HuH-7 (cell line): ENCODE measurements at places on chromosomes 7 and 10.

DNA sequence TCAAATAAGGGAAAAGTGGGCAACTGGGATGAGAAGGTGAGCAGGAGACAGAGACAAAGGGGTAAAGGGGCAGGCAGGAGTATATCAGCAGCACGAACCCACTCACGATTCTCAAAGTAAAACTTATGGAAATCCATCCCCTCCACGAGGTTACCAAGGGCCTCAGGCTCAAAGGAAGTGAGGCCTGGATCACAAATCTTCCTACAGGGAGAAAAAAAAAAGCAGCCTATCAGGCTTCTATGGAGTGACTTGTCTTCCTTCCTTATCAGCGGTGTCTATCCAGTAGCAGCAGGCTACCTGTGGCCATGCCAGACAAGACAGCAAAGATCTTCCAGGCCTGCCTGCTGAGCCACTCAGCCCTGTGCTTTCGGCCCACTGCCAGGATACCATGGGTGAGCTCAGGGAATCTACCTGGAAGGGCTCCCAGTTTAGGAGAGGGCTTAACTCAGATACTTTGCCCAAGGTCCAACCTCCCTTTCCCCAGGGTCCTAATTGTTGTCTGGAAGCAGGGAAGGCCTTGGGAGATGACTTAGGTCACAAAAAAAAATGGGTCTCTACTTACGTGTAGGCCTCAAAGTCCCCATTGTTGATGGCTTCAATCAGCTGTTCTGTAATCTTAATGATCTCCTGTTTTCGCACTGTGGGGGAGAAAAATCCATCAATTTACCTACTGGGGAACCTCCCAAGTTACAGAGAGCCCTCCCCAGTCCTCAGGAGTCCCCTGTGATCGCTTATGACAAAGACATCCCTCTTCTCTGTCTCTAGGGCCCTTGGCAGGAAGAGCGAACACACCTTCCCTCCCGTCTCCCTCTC is 5.7 kb upstream of the NDST2 start:
- DNase-seq: no peak

DNA sequence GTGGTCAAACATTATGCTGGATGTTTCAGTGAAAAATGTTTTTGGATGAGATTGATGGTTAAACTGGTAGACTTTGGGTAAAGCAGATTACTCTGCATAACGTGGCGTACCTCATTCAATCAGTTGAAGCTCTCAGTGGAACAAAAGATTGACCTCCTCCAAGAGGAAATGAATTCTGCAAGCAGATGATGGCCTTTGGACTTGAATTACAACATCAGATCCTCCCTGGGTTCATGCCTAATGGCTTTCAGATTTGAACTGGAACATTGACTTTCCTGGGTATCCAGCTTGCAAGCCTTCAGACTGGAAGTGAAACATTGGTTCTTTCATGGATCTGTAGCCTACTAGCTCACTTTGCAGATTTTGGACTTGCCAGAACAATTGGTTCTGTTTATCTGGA is 169.3 kb upstream of the MALRD1 start:
- DNase-seq: peak; percentile 30

- DNase-seq: no peak
These were observed 1013.2 kb upstream of the PHF14 start for GRCh38 chr7:9960460-9960859.

- DNase-seq: no peak
These were observed 19.3 kb downstream of the SPAG6 start for GRCh38 chr10:22364407-22365140.

DNA sequence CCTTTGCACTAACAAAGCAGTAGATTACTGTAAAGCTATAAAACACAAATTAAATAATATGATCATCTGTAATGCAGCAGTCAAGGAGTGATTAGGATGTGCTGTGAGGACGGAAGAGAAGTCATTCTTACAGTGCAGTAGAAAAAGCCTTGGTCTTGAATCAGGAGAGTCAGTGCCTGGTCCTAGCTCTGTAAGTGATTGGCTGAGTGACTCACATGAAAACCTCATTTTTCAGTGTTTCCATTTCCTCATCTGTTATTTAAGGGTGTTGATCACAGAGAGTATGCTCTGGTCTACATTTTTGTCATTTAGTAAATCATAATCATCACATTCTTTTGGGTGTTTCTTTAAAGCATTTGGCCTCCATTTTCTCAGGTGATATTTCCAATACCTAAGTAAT is 717.8 kb downstream of the LRMDA start:
- DNase-seq: no peak

GRCh38 chr10:44325596-44326307 is 59.1 kb downstream of the CXCL12 start:
- DNase-seq: no peak

DNA sequence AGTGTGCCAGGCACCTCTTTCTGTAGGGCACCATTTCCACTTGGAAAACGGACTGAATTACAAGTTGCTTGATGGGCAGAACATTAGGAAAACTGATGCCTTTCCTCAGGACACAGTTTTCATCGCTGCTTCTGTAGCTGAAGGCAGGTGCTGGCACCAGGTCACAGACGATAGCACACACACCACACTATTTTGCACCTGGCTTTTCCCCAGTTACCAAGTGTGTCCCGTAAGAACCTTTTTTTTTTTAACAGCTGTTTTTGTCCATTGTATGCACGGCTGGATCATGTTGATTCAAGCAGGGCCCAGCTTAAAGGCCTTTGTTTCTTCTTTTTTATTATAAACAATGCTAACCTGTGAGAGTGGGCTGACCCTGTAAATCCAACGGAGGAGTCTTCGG is 1.3 kb upstream of the GET4 start:
- no peak for DNase-seq

GRCh38 chr7:90624225-90624911 is 28.2 kb downstream of the CDK14 start:
- no peak for DNase-seq

DNA sequence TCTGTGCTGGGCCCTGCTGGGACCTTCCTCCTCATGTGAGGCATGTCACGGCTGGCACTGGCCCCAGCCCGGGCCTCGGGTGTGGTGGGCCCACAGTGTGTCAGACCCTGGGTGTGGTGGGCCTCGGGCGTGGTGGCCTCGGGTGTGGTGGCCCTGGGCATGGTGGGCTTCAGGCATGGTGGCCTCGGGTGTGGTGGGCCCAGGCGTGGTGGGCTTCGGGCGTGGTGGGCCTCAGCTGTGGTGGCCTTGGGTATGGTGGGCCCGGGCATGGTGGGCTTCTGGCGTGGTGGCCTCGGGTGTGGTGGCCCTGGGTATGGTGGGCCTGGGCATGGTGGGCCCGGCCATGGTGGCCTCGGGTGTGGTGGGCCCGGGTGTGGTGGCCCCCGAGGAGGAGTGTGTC is 40.4 kb downstream of the NKX6-2 start:
- no peak for DNase-seq

- DNase-seq: no peak
These were observed 542.4 kb upstream of the DPP6 start for GRCh38 chr7:153509768-153510167.

DNA sequence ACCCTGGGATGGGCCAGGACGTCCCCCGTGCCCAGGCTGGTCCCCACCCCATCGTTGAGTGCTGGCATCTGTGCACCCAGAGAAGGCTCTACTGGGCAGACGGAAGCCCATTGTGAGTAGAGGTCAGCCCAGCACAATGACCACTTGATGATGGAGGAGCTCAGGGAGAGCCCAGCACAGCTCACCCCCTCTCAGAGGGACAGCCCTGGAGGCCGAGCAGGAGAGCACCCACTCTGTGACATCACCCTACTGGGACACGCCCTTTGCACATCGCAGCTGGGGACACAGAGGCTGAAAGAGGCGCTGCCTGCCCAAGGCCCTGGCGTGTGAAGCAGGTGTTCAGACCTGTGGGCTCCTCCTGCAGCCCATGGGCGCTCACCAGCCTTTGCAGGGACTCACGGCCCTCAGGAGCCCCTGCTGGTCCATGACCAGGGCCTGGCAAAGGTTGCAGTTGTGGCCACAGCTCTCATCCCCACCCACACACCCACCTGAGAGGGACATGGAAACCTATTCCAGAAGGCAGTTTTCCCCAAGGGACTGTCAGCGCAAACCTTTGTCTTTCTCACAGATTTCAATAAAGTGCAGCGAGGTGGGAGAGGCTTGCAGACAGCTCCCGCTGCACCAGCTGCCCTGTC is 67.2 kb upstream of the PPP2R2D start:
- no peak for DNase-seq

- DNase-seq: no peak
These were observed 203.5 kb upstream of the RNF32 start for GRCh38 chr7:156437021-156437614.

GRCh38 chr7:24442170-24442777 is 131.0 kb upstream of the PALS2 start:
- DNase-seq: no peak

DNA sequence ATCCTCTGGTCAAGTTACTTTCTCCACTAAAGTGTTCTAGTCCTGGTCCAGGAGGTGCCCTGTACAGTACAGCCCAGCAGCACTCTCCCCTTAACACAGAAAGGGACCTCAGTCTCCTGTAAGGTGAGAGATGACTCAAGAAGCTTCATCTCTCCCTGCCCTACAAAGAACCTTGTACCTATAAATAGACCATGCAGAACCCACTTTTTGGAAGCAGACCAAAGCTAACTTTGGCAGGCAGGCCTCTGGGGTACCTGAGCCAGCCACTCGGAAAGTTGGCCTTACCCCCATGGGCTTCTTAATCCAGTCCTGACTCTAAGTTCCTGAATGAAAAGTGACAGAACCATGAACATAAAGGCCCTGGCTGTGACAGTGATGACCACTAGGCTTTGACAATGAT is 454.8 kb downstream of the KCNMA1 start:
- DNase-seq: no peak

DNA sequence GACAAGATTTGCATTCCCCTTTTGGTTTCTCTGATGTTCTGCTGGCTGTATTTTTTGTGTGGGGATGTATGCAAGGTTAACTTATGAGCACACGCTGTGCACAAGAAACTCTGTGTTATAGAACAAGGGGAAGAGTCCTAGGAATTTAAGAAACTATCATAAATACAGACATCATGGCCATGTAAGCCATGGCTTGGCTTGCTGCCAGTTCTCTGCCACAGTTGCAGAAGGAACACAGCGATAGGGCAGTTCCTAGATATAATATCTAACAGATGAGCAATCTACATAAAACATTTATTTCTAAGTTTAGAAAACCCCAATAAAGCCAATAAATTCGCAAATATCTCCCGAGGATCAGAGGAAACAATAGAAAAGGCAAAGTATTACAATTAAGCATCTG is 153.3 kb downstream of the LRRTM3 start:
- DNase-seq: no peak

DNA sequence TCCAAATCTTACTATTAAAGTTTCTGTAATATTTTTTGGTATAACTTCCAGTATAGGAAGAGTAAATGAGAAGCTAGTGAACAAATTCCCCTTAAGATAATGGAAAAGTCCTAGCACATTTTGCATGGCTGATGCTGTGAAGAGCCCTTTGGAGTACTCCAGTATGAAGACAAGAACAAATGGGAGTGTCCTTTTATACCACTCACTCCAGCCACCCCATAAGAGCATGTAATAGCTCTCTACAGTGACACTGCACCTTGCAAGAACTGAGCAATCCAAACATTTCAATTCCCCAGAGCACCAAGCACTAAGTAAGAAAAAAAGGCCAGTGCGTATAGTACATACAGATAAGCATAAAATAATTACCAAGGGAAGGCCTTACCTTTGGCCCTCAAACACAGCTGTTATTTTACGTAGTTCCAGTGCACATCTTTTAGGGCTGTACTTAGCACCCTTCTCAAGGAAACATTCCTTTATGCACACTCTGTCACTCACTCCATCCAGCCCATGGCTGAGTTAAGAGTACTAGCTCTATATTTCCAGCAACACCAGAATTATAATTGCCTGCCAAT is 135.4 kb downstream of the ST7 start:
- DNase-seq: no peak

DNA sequence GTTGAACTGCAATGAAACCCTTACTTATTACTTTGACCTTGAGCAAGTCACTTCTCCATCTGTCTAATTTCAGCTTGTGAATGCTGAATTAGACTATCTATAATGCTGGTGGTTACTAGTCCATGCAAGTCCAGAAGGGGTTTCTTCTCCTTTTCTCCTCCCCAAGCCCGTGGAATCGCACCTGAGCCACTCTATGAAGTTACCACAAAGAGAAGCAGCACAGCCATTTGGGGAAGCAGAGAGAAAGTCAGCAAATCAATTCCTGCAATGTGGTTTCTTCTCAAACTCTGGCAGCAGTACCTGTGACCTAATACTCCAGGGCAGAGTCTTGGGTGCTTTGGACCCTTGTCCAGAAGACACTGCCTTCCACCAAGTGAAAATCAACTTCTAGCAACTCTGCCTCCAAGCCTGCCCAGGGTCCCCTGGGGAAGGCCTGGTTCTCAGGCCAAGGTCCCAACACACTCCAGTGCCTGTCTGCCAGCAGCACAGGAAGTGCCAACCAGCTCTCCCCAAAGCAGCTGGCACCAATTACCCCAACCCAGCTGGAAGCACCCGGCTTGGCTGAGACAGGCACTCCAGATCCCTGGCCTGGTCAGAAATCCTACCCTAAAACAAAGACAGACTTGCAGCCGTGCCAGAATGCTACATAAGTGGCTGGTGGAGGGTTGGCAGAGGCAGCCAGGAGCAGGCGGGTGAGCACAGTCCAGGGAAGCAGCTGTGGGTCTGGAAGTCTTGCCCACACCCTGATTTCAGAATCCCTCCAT is 200.3 kb downstream of the LSM5 start:
- DNase-seq: no peak

DNA sequence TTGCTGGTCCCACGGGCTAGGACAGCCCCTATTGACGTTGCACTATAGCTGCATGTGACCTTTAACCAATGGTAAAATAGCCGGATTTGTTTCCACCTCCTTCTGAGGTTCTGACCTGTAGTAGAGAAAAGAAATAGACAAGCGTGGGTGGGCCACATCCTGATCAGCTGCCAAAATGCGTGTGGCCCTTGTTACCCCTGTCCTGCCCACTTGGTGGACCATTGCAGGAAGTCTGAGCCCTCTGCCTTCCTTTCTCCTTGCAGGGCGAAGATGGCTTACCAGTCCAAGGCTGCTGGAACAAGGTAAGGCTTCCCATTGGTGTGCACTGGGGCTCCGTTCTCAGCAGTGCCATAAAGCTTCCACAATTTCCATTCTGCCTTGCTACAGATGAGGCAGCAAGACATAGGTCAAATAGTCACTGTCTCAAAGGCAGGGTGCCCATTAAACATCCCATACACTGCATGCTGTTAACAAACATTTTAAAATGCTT is 95.9 kb upstream of the MACROH2A2 start:
- DNase-seq: no peak

DNA sequence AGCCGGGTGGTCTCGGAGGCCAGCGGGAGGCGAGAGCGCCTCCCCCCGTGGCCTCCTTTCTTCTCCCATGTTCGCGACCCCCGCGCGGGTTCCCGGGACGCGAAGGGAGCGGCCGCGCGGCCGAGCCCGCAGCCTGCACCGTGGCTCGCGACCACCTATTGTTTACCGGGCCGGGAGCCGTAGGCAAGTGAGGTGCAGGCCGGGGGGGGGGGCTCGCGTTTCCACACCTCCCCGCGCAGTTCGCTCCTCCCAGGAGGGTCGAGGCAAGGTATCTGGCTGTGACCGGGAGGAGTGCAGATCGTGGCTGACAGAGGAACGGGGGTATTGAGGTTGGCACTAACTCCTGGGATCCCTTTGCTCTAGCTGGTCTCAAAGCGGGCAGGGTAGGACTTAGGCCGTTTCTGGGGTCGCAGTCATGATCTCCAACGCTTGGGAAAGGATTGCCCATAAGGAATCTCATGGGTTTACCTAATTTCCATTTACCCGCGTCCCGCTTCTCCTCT is 734 bp downstream of the PTPN12 start:
- peak; percentile 17 for DNase-seq

- DNase-seq: no peak
These were observed 8.3 kb upstream of the SLC25A13 start for GRCh38 chr7:96330193-96330592.

- DNase-seq: no peak
These were observed at the start of gene GPR85 for GRCh38 chr7:113086431-113086888. TSS of gene GPR85 (minus strand) at chr7:113086827. CDS start at chr7:113084721, 2,106 bp downstream.
